Stimulated activated CD4-positive, alpha-beta T cell treated with anti-CD3 and anti-CD28 coated beads, Interleukin-2, amount 100 ng/mL, for 4 hours (primary cell): ENCODE measurements at places on chromosomes 7 and 10.

DNA sequence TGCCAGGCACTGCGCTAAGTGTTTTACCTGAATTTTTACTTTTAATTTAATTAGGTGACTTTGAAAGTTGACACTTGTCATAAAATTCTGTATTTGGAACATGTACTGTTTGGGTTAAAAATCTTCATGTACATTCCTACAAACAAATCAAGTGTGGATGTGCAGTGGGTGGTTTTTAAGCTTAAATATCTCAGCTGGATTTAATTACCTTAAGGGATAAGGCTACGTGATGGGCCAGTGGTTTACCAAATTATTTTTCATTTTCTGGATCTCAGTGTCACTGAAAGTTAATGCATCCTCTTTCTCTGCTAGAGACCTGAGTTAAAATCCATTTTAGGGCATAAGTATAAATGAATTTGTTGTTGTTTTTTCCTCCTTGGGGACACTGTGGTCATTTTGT lies 51.1 kb downstream of the EXOC4 start:
- DNase-seq, result no peak

DNA sequence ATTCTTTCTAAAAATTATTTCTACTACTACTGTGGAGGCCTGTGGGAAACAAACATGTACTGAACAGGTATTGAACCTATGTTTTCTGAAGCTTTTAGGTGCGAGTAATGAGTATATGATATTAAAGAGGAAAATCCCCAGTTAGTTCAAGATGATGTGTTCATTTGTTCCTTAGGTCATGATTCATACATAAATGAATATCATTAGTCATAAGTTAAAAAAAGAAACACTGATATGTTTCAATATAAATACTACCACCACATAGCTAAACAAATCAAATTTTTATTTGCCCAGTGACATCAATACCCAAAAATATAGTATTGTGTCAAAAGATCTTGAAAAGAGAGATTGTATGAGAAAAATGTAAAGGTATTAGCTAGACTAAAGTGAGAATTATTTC lies 210.7 kb upstream of the GNAI1 start:
- DNase-seq, result no peak

DNA sequence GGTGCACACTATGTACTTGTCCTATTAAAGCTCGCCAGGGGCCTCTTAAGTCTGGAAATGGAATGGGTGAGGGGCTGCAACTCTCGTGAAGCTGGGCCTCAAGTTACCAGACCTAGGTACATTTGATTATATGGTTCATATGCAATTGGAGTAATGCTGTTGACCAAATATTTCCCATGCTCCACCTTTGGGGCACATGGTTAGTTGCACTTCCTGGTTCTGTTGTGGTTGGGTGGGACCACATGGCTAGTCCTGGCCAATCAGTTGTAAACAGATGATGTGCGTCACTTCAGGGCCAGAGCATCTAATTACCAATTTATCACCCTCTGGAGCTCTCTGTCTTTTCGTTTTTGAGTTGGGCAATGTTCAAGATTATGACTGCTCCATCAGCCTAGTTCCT lies 39.5 kb upstream of the OPN4 start:
- DNase-seq, result no peak

DNA sequence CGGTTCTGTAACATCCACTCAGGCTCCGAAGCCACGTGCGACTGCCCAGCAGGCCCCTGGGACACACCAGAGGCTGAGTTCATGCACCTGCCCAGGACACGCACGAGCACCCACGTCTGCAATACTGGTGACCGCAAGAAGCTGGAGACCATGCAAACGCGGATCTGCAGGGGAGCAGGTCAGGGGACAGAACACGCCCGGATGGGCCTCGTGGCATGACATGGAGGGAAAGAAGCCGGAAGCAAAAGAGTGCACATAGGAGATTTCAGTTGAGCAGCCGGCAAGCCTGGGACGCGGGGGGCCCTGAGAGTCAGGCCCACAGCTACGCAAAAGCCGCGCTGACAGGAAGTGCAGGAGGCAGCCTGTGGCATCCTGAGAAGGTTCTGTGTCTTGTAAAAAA lies 73.7 kb downstream of the FOXL3 start:
- no peak for DNase-seq

GRCh38 chr7:90740386-90740785 lies 144.3 kb downstream of the CDK14 start:
- DNase-seq, result no peak

- DNase-seq, result peak; percentile 77
Observed at GRCh38 chr7:63899691-63900393, 98.8 kb upstream of the ZNF722 start.

DNA sequence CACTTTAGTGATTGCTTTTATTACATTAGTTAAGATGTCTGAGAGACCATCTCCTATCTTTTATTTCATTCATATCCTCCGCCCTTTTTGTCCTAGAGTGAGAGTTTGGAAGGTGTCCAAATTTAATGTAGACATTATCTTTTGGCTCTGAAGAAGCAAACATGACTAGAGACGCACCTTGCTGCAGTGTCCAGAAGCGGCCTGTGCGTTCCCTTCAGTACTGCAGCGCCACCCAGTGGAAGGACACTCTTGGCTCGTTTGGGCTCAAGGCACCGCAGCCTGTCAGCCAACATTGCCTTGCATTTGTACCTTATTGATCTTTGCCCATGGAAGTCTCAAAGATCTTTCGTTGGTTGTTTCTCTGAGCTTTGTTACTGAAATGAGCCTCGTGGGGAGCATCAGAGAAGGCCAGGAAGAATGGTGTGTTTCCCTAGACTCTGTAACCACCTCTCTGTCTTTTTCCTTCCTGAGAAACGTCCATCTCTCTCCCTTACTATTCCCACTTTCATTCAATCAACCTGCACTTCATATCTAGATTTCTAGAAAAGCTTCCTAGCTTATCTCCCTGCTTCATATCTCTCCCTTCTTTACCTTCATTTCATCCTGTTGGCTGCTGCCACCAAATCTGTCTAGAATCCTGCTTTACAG lies 10.4 kb upstream of the CLCN1 start:
- peak; percentile 46 for DNase-seq

DNA sequence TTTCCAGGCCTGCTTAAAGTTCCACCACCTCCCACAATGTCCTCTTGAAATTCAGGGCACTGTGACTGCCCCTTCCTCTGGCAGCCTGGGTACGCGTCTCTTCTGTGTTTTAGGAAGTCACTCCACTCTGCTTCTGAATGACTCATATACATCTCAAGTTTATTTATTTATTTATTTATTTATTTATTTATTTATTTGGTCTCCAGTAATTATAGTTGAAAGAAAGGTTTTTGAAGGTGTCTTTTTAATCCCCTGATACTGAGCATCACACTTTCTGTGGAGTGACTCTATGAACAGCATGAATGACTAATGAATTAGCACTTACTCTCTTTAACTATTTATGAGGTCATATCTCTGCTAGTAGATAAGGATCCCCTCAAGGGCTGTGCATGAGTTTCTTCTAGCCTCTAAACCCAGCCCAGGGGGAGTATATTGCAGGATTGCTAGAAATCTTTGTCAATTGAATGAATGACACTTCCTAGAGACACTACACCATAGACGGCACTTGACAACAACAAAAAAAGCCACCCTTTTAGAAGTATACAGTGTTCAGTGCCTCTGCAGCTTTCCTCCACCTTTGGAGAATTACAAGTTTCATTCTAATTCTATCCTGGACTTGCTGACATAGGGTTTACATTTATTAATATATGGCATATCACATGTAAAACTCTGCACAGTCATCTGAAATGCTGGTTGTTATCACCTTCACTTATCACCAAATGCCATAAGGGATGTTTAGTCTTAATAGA lies 2.1 kb downstream of the MACC1 start:
- no peak for DNase-seq

DNA sequence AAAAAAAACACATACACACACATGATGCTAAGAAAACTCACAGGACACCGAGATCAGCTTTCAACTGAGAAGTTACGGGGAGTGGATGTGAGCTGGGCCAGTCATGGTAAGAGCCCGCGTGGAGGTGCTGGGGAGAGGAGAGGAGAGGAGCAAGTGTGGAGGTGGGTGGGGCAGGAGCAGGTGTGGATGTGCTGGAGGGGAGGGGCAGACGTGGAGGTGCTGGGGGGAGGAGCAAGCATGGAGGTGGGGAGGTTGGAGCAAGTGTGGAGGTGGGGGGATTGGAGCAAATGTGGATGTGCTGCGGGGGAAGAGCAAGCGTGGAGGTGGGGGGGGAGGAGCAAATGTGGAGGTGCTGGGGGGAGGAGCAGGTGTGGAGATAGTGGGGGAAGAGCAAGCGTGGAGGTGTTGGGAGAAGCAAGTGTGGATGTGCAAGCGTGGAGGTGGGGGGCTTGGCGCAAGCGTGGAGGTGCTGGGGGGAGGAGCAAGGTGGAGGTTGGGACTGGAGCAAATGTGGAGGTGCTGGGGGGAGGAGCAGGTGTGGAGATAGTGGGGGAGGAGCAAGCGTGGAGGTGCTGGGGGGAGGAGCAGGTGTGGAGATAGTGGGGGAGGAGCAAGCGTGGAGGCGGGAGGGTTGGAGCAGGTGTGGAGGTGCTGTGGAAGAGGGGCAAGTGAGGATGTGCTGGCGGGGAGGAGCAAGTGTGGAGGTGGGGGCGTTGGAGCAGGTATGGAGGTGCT lies 24.5 kb upstream of the NCAPG2 start:
- DNase-seq, result no peak

- no peak for DNase-seq
Observed at GRCh38 chr7:2156756-2157472, 75.8 kb downstream of the MAD1L1 start.

DNA sequence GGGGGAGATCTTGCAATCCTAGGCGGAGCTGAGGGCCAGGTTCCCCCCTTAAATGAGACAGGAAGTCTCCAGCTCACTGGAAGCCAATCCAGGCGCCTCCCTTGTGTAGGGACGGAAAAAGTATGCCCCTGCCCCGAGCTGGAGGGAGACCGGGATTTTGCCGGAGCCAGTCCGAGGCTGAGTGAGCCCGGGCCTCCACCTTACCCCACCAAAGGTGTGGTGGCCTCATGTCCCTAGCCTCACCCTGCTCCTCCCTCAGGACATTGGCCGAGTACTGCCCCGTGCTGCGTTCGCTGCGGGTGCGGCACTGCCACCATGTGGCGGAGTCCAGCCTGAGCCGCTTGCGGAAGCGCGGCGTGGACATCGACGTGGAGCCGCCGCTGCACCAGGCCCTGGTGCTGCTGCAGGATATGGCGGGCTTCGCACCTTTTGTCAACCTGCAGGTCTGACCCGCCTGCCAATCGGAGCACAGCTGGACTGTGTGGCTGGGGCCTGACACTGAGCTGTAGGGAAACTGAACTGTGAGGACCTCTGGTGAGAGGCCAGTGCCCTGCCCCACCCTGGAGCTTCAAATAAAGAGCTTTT lies 2.0 kb downstream of the FBXL15 start:
- no peak for DNase-seq
